ENCODE measurements at places on chromosomes 1 and 21.
A peak's percentile ranks its signal among the peaks of the same experiment; 100 is the strongest.

GRCh38 chr1:205636732-205637131 lies 4.9 kb upstream of the ELK4 start:
- DNase-seq, result no peak

- no peak for DNase-seq
These were observed 40.9 kb downstream of the ELK4 start for GRCh38 chr1:205590777-205591513.

DNA sequence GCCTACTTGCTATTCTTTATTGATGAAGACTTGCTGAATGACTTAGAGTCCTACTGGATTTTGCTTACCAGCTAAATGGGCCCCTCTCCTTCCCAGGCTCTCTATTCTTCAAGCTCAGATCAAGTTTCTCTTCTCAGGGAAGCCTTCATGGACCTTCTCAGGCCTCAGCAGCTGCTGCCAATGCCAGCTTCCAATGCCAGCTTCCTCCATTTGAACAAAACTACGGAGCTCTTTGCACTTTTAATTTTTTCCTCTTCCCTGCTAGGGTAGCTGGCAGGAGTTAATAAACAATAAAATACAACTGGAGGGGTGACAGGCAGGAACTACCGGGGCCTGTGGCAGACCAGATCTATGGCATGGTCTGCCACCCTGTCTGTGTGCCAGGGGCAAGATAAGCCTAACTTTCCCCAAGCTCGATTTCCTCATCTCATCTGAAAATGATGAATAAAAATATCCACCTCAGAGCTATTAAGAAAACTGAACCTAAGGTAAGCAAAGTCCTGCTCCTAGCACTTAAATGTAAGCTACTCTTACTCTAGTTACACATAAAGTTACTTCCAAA lies 995 bp upstream of the IPO13 start:
- DNase-seq, result no peak

GRCh38 chr1:193031431-193031830 lies 27.7 kb downstream of the UCHL5 start:
- no peak for DNase-seq

DNA sequence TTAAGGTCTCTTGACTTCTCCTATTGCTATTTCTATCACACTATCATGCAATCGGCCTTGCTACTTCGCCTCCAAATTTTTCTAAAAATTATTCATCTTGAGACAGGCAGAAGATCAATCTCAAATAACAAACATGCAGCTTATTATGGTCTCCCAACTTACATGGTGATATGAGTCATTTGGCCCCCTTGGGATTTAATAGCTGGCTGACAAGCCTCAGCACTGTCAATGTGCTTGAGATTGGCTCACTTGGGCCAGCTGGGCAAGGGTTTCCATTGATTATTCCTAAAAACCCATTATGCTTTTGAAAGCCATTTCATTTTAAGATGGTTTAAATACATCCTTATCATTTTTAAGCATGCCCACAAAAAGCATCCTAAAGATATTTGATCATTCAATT lies 224.5 kb upstream of the NFIA start:
- no peak for DNase-seq

- no peak for DNase-seq
These were observed 210.1 kb downstream of the FGGY start for GRCh38 chr1:59506952-59507351.

DNA sequence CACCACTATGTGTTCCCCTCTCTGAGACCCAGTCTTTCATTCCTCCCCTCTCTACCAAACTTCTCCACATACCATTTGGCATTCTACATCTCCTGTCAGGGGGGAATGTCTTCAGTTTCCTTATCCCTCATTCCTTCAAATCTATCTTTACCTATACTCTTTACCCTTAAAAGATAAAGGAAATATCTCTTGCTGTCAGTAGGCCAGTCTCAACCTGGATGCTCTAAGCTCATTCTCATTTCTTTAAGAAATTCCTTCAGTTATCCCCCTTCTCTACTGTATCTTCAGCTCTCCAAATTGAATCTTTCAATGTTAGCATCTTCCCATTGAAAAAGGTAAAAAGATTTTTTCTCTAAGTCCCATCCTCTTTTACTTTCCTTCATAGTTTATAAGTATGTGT lies 6.5 kb downstream of the RO60 start:
- no peak for DNase-seq

- no peak for DNase-seq
These were observed 14.9 kb upstream of the SLAMF6 start for GRCh38 chr1:160537714-160538665.

DNA sequence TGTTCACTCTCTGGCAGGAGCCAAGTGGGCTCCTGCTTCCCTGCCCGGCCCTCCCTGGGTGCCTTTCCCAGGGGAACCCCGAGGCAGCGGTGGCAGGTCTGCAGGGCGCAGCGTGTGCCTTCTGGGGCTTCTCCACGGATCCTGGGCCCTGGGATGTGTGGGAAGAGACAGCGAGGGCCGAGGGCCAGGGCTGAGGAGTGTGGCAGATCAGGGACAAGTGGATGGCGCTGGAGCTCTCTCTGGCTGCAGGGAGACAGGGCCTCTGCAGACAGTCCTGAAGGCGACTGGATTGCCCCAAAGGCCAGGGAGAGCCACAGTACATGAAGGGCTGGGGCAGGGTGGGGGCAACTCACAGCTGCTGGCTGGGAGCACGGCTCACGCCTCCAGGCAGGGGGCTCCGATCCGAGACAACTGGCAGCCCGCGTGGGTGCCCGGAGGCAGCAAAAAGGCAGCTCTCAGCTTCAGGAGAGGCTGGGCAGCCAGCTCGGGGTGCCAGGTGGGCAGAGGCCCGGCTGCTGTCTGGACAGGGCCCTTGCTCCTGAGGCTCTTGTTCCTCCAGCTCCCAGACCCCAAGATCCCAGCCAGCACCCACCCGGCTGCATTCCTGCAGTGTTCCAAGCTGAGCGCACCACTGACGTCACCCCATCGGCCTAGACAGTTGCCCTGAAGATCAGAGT lies 16.0 kb downstream of the MORN1 start:
- no peak for DNase-seq

DNA sequence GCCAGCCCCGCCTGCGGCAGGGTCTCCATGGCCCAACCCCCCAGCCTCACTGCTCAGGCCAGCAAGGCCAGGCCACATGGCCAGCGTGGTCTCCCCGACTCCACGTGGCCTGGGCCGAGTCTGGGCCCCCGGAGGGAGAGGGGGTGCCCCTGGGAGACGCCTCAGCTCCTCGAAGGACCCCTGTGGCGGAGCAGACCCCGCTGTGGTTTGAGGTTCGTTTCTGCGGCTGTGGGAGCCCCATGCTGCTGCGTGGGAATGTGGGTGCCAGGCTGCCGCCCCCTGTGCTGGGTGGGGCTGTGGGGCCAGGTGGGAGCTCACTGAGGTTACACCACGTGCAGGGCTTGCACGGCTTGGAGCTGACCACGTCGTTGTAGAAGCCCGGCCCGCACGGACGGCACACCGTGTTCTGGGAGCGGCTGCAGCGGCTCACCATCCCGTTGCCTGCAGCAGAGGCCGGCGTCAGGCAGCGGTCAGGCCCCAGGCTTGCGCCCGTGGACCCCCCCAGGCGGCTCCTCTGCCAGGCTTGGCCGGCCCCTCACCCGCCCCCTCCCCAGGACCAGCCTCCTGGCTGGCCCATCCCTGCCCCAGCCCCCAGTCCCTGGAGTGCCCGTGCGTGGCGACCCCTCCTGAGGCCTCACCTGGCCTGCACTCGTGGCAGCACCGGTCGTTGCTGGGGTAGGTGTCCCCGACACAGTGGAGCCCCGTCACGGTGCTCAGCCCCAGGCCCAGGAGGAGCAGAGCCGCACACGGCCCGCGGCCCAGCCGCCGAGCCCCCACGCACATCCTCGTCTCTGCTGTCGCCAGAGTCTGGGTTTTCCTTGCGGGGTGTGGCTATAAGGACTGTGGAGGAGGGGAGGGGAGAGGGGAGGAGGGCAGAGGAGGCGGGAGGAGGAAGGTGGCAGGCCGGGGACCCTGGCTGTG lies at the start of gene TNFRSF4:
Gene TNFRSF4 (minus strand): TSS at position 809 of the 921 bp plus-strand sequence. CDS start 26 bp downstream, at position 783.
- no peak for DNase-seq

DNA sequence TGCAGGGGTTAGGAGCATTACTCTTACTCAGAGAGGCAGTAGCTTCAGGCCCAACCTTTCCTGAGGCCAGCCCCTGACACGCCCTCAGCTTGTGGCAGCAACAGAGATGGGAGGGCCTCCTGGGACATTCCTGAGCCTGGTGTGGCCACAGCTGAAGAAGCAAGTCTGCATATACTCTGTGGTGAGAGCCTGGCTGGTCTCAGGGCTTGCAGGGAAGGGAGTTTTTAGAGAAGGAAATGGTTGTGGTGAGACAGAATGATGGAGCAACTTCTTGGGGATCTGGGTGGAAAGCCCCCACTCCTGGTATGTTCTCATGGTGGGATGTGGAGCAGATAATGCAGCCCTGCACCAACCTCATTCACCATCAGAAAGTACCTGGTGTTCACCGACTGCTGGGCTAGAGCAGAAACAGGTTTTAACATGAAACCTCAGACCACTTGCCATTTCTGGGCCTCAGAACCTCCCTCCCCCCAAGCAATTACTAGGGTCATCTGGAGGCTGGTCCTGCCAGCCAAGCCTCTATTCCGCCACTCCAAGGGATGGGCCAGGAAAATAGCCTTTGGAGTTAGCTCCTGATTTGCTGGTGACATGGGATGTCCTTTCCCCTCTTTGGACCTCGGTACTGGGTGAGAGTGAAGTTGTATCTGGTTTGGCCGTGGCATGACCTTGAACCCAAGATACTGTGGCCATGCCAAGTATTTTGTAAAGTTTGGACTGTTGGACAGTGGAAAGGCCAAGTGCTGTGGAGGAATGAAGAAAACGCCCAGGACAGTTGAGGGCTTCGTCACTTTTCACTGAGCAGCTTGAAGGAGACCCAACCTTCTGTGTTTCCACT lies 28.1 kb upstream of the RNF19B start:
- peak; percentile 20 for DNase-seq

DNA sequence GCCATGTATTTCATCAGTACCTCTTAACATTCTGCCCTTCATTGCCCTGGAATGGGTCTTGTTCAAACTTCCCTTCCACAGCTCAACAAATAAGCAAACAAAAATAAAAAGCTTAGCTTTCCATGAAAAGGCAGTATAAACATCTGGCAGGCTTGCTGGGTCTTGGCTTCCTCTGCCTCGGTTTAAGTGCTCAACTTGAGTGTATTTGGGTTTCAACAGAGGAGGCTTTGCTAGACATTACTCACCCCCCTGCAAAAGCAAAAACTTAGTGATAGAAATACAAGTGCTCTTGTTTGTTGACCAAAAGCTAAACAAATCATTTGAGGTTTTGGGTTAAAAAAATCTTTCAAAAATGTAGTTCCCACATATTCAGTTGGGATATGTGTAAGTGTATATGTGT lies 518.5 kb downstream of the PLPP3 start:
- no peak for DNase-seq

DNA sequence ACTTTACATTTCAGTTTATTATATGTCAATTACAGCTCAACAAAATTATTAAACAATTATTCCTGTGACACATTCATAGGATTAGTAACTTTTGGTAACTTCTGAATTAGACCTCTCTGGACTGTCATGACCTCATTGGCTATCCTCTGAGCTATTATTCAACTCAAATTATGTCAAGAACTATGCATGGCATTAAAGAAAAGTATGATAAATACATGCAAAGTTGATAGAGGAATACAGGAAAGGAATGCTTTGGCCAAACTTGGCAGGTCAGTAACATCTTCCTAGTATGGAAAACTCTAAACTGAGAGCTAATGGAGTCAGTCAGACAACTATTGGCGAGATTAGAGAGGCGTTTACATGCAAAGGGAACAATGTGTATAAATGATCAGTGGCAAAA lies 158.4 kb downstream of the DUSP10 start:
- DNase-seq, result no peak

GRCh38 chr1:3919706-3920105 lies 19.6 kb upstream of the C1orf174 start:
- DNase-seq, result no peak

GRCh38 chr1:47417170-47418044 lies 1.3 kb downstream of the FOXE3 start:
- DNase-seq, result no peak

DNA sequence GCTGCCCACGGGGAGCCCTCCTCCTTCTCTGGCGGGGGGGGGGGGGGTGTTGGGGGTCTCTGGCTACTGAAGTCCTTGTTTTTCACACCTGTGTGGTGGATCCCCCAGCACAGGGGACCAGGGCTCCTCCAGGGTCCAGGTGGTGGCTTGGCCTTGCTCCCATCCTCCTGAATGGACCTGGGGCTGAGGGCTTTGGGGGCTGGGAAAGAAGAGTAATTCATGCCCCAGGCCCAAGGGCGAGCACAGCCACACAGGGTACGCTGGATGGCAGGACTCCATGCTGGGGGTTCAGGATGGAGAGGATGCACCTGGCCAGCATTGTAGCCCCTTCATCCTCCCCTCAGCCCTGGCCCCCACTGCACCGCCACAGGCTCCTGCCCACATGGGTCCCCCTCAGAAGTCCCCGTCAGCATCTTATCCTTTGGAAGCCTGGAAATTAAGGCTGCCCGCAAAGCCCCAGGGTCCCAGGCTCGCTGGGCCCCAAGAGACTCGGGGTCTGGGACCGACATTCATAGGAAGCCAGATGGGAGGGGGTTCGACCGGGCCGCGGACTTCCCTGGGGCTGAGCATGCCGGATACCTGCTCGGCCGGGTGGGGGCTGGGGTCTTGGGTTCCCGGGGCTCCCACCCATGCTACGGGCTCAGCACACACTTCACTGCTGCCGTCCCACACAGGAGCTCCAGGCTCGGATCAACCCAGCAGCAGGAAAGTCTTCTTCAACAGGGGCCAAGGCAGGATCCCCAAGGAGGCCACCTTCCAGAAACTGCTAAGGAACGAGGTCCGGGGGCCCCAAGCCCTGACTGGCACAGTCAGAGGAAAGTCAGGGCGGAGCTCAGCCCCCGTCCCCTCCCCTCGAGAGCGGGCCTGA lies 49.0 kb upstream of the ACTRT2 start:
- no peak for DNase-seq

GRCh38 chr1:172719066-172719627 lies 60.2 kb downstream of the FASLG start:
- no peak for DNase-seq

GRCh38 chr1:67434491-67434890 lies 4.3 kb upstream of the SERBP1 start:
- DNase-seq, result no peak

- DNase-seq, result no peak
These were observed 34.6 kb upstream of the UHMK1 start for GRCh38 chr1:162463021-162463420.

GRCh38 chr1:36753451-36753850 lies 270.7 kb upstream of the CSF3R start:
- DNase-seq, result no peak

- DNase-seq, result no peak
These were observed 51.7 kb downstream of the UMODL1 start for GRCh38 chr21:42122808-42123207.

DNA sequence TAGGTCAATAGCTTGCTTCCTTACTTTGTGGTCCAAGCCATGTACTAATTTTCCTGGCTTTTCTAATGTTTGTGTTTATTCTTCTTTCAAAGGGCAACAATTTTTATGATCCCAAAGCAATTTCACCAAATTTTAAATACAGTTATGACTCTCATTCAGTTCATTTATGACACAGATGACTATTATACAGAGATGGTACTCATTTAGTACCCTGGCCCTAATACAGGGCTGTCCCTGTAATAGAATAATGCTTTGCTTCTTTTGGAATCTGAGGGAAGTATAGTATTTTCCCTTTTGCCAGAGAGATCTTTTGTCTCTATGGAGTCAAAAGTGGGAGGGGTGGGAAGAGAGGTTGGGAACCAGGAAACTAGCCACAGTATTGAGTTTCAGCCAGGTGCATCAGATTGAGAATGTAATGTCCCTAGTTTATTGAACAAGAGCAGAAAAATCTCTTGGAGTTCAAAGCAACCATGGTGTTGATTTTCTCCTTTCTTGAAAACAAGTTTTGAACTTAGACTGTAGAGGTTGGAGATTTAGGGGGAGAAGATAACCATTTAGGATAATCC lies 20.4 kb downstream of the DENND2D start:
- no peak for DNase-seq
